GM23338 (cell line): ENCODE measurements at places on chromosomes 12 and 14. TPM values are rescaled to one million over a fixed set of nuclear protein-coding genes. Genes with fewer than 3 reads are reported as not detected.

The RHEBL1 gene
- 6.7 and 11.8 TPM in 2 replicates for total RNA-seq

The FZD10 gene
- 0.35 and 0.45 TPM in 2 replicates for total RNA-seq

The TMEM179 gene
- 4.8 and 5.0 TPM in 2 replicates for total RNA-seq

The MYG1 gene
- total RNA-seq: 65.0 and 66.5 TPM in 2 replicates

The CLEC4D gene
- 0.90 TPM in 1 of 2 replicates, not detected in the other for total RNA-seq

The DYNC1H1 gene
- total RNA-seq: 604 and 635 TPM in 2 replicates

The FAM181A gene
- not detected in 2 replicates for total RNA-seq
